ENCODE measurements at places on chromosomes 4 and X.

GRCh38 chrX:78024349-78025059, 55.1 kb upstream of the PGAM4 start:
- peak; percentile 8 for DNase-seq

GRCh38 chr4:122914292-122914904, 8.0 kb downstream of the NUDT6 start:
- no peak for DNase-seq

- no peak for DNase-seq
These were observed 45.6 kb downstream of the FHL1 start for GRCh38 chrX:136192839-136193414.

GRCh38 chr4:43882470-43882869, 566.1 kb downstream of the KCTD8 start:
- no peak for DNase-seq

DNA sequence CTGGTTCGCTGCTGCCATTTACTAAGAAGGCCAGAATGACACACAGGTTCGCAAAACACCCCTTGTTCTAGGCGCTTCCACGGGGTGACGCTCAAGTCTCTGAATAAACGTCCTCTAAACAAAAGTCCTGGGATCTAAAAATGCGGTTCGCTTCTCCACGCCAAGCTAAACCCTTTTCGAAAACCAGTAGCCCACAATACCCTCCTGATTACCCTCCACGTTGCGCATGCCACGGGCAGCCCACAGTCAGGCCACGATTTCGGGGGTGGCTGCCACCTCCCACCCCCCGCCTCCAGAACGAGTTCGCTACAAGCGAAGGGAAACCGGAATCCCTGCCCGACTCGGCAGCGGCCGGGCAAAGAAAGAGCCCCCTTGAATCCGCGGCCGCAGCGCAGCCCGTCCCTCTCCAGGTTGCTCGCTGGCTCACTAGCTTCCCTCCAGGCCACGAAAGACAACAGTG, 423 bp downstream of the RPL39 start:
- peak; percentile 10 for DNase-seq

All from AG08396 (cell line).